ENCODE measurements at places on chromosomes 11 and 22.

GRCh38 chr11:65537296-65537597 is 12.4 kb downstream of the SCYL1 start:
- no peak for DNase-seq

GRCh38 chr11:40434926-40435325 is 1024.5 kb downstream of the LRRC4C start:
- no peak for DNase-seq

GRCh38 chr11:115745610-115746512 is 241.6 kb upstream of the CADM1 start:
- no peak for DNase-seq

- peak; percentile 24 for DNase-seq
Observed at GRCh38 chr11:108221911-108222573, 396 bp downstream of the NPAT start.

DNA sequence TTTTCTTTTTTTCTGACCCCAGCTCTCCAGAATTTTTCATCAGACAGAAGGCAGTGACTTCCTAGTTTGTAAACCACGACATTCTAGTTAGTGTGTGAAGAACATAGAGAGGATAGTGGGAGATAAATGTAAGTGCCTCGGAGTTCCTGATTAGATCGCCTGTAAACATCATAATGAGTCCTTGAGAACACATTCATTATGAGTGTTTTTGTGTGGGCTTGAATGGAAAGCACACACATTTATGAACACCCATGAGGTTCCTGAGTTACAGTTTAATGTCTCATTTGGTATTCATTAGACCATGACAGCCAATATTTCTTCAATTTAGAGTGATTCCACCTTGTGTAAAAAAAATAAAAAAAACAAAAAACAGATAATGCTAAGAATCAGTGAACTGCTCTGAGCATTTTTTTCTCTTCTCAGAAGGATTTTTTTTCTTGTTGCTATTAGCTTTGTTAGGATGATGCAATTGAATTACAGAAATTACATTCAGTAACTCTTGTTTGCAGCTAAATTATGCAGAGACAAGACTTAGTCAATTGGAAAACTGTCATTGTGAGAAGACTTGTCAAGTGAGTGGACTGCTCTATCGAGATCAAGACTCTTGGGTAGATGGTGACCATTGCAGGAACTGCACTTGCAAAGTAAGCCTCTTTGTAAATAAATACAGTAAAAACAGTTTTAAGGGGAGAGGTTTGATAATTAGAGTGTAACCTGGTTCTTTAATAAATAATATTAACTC is 257.6 kb downstream of the NELL1 start:
- DNase-seq: no peak

- no peak for DNase-seq
Observed at GRCh38 chr11:121722431-121723245, 269.9 kb upstream of the SORL1-AS1 start.

- DNase-seq: no peak
Observed at GRCh38 chr11:118215765-118216164, 9.0 kb downstream of the JAML start.

- no peak for DNase-seq
Observed at GRCh38 chr11:134901955-134902918, 490.2 kb upstream of the B3GAT1 start.

GRCh38 chr11:118628031-118628430 is 20.6 kb downstream of the PHLDB1 start:
- DNase-seq: no peak

- DNase-seq: no peak
Observed at GRCh38 chr11:126357055-126357962, 1.8 kb downstream of the ST3GAL4 start.

DNA sequence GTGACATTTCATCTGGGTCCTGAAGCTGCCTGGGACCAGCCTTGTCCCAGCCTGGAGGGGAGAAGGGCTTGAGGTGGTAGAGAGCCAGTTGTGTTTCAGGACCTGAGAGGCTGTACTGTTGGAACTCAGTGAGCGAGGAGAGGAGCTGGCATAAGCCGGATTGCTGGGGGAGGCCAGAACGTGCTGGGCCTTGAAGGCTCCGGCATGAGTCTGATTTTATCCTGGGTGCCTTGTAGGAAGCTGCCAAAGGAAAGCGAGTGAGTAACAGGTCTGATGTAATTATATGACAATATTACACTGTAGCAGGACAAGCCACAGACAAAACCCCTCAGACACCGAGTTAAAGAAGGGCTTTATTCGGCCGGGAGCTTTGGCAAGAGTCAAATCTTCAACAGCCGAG is 17.2 kb downstream of the AP2A2 start:
- DNase-seq: no peak

DNA sequence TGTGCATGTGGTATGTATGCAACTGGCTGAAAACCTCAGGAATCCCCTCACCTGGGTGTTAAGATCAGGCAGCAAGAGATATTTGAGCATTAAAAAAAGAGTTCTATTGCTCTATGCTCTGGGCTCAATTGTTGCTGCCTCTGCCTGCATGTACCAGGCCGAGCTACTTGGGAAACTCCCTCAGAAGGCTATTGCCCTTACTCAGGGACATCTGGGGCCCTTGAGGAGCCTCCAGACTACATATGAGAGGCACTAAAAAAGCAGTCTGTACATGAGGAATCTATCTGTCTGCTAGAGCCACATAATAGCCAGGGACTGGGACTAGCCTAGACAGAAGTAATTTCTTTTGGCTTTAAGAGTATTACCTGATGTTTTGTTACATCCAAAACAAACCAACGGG is 120.1 kb downstream of the SWAP70 start:
- DNase-seq: no peak

DNA sequence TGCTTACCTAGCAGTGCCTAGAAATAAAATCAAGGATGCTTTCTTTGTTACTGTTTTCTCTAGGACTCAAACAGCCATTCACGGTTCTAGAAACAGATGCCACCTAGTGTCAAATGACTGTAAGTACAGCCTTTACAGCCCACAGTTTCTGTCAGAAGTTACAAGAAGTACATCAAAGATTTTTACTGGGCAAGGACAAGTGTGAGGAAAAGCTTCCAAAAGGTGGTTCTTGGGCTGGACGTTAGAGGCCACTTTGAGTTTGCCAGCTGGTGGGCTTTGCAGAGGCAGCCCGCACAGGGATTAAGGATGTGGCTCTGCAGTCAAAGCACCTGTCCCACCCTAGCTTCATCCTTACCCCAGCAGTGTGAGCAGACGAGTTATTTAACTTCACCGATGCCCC is 6.9 kb downstream of the KMT5B start:
- no peak for DNase-seq

- no peak for DNase-seq
Observed at GRCh38 chr11:64571410-64572091, 19.5 kb upstream of the SLC22A12 start.

- DNase-seq: no peak
Observed at GRCh38 chr11:126853732-126854131, 146.8 kb downstream of the KIRREL3 start.

DNA sequence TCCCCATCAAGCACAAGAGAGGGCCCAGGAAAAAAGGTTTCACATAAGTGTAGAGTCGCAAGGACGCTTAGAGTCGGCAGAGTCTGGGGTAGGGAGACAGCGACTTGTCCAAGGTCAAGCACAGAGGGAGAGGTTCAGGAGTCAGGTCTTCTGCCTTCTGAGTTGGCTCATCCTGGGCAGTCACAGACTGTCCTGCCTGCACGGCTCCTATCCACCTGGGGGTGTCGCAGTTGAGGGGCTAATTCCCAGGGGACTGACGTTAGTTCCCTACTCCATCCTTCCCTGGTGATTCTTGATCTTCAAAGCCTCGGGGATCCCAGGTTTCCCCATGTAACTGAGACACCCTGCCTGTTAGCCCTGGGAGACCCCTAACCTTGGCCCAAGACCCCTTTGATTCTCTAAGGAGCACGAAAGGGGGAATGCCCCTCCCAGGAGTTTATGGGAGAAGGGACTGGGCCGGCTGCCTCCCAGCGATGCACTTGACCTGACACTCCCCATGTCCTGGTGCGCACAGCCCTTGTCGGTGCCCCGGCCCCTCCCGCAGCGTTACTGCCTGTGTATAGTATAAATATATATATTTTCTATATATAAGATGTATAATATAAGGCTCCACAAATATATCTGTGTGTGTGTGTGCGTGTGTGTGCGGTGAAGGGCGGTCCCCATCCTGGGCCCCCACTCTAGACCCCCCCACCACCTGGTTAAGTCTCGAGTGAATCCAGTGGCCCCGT is 14.7 kb upstream of the TAB1 start:
- no peak for DNase-seq

GRCh38 chr11:97722065-97722464 is 1298.7 kb upstream of the CNTN5 start:
- DNase-seq: no peak

DNA sequence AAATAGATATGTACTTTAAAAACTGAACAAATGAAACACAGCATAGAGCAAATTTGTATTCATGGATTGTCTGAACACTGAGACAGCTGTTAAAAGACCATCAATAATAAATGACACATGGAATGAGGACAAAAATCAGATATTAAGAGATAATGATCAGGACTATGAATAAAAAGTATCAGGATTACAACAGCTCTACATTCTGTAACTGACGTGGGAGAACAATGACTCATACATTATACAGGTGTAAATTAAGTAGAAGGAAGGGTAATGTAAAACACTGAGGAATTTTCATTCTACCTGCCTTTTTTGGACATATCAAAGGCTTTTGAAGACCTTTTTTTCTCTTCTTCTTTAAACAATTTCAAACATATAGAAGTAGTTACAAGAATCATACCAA is 310.9 kb upstream of the ANO3 start:
- no peak for DNase-seq

- DNase-seq: no peak
Observed at GRCh38 chr11:10320736-10321465, 16.0 kb downstream of the ADM start.

- DNase-seq: no peak
Observed at GRCh38 chr22:20107471-20107901, 8.4 kb upstream of the RANBP1 start.

DNA sequence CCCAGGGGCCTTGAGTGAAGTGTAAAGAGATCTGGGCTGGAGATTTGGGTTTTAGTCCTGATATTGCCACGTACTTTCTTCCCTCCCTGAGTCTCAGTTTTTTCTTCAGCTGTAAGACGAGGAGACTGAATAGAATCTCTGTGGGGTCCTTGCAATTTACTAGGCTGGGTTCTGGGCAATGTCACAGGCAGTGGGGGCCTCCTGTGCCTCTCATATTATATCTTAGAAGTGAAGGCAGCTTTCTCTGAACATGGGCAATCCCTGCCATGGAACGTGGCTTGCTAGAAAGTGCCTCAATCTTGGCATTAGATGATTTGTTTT is 62.0 kb upstream of the PTPRJ start:
- DNase-seq: no peak

- DNase-seq: no peak
Observed at GRCh38 chr11:72972496-72973128, 158.4 kb downstream of the ATG16L2 start.

DNA sequence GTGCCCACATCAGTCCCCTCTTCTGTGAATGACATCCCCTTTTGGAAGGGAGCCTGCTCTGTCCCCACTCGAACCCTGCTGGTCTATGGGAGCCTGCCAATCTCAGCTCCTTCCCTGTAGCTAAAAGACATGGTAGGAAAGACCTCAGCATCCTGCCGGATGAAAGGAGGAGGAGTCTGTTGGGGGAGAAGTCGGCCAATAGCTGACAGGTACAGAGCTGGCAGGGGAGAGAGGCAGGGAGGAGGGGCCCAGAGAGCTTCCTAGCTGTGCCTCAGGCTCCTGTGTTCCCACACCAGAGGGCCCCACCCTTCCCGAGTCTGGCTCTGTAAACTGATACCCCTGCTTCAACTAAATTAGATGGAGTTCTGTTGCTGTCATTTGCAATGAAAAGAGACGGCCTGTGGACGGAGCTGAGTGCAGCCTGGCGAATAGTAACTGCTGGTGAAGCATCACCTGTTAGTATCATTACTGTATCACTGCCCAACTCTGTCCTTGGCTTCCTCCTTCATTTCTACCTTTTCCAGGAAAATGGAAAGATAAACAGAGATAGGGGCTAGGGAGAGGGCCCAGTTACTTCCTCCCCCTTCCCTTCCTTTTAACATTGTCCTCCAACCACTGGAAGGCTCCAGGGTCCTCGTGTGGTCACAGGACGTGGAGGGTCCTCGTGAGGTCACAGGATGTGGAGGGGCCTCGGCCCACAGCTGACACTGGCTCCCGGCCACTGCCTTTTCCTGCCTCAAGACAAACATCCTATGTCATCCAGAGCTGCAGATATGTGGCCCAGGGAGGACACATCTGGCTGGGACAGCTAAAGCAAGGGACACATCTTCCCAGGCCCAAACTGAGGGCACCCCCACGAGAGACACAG is 15.1 kb downstream of the FXYD6 start:
- DNase-seq: no peak

DNA sequence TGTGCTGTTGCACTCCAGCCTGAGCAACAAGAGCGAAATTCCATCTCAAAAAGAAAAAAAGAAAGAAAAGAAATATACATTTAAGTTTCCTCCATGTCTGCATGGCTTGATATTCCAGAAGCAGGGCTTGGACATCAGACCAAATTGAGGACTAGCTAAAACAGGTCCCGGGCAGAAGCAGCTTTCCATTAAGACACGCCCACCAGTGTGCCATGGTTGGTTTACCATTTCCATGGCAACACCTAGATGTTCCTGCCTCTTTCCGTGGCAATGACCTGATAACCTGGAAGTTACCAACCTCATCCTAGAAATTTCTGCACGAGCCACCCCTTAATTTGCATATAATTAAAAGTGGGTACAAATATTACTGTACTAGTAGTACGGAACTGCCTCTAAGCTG is 111.3 kb downstream of the NAT10 start:
- no peak for DNase-seq

GRCh38 chr11:13695886-13696285 is 27.4 kb downstream of the FAR1 start:
- no peak for DNase-seq

- no peak for DNase-seq
Observed at GRCh38 chr11:21556926-21557325, 636.0 kb upstream of the ANO5 start.

- DNase-seq: no peak
Observed at GRCh38 chr11:2683806-2684205, 16.0 kb downstream of the KCNQ1OT1 start.

- DNase-seq: no peak
Observed at GRCh38 chr11:122178795-122179194, 62.8 kb upstream of the BLID start.

DNA sequence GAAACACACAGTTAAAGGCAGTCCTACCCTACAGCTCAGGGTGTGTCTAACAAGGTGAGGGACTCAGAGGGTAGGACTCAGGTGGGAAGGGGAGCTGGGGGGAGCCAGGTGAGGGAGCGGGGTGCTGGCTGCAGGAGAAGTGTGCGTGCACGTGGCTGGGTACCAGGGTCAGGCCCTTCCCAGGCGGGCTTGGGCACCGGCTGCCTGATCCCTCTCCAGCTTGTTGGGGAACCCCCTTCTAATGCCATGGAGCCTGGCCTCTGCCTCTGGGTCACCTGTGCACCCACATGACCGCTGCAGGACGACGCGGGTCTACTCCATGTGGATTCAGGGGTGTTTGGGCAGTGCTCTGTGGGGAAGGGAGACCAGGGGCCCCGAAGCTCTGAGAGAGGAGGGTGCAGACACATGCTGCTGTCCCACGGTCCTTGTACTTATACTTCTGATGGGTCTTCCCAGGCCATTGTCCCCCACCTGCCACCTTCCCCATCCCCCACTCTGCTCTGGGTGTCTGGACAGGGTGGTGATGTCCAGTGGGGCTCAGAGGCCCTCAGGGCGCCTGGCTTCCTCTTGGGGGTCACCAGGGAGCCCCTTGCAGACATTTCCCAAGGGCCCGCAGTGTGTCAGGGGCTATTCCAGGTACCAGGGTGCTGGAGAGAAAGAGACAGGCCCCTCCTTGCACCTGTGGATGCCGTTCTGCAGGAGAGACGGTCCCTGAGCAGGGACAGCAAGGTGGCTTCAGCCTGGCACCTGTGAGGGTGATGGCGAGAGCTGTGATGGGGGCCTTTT is 10.4 kb upstream of the MRGPRD start:
- no peak for DNase-seq
